Activated CD4-positive, alpha-beta T cell treated with anti-CD3 and anti-CD28 coated beads, Interleukin-2, Interleukin-4, amounts not matched to agents 100 ng/mL and 50 ng/mL, durations not matched to agents 16 hours and 8 hours (primary cell): ENCODE measurements at places on chromosomes 16 and 17.

DNA sequence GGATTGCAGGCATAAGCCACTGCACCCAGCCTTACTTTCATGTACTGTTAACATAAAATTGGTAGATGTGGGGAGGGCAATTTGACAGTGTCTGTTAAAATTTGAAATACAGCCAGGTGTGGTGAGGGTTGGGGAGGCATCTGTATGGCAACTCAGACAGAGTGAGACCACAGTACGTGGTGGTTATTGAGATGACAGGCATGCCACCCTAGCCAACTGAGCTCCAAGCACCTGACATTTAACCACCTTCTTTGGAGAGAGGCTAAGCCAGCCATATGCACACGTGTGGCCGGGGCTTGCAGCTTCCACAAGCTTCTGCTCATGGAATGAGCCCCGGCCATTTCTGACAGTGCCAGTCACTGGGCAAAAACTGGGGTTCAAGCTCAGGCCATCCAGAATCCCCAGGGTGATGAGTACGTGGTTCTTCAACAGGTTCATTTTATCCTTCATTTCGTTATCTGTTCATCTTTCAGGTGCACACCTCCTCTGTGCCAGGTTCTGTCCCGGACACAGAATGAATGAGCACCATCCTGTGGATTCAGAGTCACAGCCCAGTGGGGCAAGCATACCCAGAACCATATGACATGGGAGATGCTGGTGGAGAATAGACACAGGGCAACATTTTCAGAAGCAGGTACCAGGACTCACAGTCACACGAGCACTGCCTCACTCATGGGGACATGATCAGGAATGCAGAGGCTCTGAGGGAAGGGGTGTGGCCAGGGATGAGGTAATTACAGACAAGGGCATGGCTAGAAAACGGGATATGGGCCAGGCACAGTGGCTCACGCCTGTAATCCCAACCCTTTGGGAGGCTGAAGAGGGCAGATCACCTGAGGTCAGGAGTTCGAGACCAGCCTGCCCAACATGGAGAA is 36.2 kb downstream of the C16orf82 start:
- no peak for DNase-seq

DNA sequence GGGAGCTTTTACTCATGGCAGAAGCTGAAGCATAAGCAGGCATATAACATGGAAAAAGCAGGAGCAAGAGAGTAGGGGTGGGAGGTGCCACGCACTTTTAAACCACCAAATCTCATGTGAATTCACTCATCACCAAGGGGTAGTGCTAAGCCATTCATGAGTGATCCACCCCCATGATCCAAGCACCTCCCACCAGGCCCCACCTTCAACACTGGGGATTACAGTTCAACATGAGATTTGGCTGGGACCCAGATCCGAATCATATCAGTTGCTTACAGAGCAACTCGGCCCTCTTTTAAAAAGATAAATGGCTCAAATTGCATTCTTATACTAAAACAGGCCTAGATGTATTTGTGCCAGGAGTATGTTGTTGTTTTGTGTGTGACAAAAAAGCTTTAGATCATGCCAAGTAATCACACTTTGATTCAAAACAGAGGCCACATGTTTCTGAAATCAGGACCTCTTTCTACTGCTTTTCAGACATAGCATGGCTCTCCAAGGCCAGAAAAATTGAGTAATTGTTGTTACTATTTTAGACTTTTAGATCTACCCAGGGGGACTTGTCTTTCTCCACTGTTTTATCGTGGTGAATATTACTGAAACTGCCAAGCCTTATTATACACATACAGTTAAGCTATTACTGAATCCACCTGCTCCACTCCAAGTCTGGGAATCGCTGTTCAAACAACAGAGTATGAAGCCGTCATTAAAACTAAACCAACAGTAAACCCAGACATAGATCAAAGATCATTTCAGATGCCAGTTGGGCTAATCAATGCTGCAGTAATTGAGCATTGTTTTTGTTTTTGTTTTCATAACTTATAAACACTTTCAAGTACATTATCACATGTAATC is 163.3 kb downstream of the KCNJ2 start:
- DNase-seq: no peak

GRCh38 chr17:69390795-69391501 is 23.5 kb upstream of the MAP2K6 start:
- DNase-seq: no peak

DNA sequence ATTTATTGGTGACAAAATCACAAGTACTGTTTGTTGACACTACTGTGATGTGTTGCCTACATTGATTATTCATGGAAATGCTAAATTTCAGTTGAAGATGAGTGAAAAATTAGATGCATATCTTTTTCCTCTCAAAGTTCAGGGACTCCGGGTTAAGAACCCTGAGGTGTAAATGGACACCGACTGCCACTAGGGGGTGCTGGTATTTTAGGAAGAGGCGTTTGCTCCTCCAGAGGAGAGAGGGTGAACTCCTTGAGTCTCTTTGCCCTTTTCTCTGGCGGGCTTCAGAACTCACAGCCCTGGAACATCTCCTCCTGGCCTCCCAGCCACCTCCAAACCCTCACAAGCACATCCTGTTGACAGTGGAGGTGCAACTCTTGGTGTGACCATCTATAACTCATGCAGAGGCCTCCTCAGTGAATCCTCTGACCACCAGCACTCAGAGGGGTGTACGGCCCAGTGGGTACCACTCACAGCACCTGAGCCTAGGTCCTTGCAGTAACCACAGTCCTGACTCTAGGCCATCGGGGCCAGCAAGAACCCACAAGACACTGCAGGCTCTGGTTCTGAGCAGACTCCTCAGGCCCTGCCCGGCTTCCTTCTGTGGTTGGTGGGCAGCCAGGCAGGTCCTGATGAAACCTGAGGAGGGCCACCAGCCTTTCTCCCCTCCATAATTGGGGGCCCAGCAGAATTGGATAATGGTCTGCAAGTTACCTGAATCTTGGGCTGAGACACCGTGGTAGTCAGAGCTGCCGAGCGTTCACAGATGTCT is 26.2 kb upstream of the PIK3R5 start:
- DNase-seq: peak; percentile 68

DNA sequence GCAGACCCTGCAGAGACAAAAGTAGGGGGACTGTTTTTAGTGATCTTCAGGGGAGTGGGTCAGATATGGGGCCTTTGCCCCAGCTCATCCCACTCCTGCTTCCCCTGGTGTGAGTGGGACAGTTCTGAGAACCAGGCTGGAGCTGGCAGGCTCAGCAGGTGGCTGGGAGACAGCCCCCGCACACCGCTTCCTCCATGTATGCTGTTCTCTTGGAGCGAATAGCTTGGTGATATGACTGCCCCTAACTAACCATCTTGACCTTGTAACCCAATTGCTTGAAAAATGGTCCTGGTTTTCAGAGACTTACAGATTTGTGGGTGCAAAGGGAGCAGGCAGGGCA is 61.5 kb downstream of the PRMT7 start:
- no peak for DNase-seq

DNA sequence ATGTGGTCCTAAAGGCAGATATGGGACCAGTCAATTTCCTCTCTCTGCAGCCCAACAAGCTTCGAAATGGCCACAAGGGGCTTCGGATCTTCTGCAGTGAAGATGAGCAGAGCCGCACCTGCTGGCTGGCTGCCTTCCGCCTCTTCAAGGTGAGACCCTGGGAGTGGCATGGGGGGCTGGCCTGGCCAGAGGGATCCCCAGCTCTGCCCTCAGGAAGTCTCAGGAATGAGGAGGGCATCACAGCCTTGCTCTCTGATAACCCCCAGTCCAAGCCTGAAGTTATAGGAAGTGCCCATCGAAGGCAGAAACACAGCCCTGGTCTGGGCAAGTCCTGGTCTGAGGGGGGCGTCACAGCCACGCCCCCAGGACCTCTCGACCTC is 7.1 kb downstream of the GRB7 start:
- DNase-seq: no peak

DNA sequence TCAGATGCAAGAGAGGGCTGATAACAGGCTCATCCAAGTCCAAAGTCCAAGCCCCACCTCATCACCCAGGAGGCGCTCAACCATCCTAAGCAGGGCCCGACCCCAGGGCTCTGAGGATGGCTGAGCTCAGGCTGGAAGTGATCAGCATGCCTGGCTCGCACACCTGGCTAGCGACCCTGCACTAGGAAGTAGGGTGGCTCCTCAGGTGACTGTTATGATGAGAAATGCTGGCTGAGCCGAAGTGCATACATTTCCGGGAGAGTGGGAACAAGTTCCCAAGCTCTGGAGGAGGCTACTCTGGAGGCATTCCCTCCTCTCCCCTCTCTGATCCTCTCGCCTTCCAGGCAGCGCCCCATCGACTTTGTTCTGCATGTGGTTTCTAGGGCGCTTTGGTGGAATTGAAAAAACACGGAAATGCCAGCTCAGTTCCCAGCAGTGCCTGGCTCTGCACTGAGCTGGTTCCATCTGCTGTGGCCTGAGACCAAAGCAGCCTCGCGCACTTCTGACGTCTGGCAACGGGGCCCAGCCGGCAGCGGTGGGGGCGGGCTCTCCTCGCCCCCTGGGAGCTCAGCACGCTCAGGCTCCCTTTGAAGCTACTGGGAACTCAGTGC is 130.3 kb downstream of the IRF8 start:
- DNase-seq: no peak

- no peak for DNase-seq
Observed at GRCh38 chr16:60748366-60748765, 1287.9 kb downstream of the CDH8 start.

DNA sequence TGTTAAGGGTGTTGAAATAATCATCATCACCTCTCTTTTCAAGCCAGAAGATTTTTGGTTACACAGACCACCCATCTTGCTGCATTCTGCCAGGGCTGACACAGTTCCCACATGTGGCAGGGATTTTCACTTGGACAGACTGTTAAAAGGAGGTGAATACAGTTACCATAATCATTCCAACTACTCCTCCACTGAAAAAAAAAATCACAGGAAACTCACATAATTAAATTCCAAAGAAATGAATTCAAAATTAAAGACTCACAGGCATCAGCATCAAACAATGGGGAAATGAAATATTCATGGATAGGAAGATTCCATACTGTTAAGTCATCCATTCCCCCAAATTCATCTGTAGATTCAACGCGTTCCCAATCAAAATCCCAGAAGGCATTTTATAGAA is 209.4 kb downstream of the MRTFB start:
- DNase-seq: no peak
